GF-D8 (cell line): ENCODE measurements at places on chromosomes 11 and 22.

- DNase-seq, result no peak
These were observed 667 bp downstream of the DGCR6L start for GRCh38 chr22:20319041-20319744.

DNA sequence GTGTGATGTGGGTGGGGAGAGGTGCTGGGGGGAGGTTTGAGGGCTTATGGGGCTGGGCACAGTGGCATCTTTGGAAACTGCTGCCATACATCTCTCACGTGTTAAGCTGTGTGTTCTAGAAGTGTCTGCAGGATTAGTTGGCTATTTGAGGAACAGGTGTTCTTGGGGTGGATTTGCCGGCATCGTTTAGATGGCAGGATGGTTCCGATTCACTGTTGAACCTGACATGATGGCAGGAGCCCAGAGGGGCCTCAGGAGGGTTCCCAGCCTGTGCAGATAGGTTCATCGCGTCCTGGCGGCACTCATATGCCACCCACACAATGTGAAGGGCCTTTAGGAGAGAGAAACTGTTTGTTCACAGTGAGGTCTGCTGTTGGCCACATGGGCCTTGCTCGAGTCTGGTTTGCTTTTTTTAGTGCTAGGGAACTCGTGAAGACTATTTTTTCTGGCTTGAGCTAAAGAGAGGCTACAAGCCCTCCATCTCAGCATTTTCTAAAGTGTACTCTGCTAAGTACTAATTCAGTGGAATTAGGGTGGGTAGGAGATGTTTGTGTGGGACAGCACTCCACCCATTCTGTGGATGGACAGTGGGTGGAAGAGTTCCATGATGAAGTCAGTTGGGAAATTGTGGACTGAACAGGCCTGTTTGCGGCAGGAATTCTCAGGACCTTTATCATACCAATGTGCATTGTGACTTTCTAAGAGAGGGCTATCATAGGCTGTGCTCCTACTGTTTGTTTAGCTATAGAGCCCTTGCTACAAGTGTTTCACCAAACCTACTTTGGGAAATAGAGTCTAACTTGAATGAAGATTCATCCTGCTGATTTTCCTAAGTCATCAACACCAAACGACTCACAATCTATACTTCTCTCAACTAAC lies 55.4 kb upstream of the PLET1 start:
- no peak for DNase-seq

DNA sequence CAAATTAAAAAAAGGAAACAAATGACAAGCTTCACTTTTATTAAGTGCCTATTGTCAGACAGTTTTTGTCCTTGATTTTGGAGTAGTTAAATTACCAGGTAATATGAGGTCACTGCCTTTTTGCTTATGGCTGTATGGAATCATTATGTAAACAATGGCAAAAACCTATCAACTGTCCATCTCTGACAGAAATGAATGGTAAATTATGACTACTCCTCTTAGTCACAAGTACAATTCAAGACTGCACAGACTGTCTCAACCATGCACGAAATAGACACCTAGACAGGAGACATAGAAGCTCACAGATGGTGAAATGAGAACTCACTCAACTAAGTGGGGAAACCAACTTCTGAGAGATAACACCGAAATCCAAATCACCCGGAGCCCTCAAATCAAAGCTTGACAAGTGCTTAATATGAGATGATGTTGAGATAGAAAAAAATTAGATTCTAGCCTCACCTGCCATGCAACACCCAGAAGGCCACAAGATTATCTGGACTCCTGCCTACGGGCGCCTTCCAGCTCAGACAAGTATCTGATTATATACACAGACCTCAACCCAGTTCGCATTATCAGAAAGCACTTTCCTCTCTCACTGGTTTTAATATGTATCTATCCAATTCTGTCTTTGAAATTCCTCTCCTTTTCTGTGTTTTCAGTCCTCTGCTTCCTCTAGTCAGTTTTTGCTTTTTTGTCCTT lies 199.3 kb downstream of the CADM1 start:
- no peak for DNase-seq

- no peak for DNase-seq
These were observed 116.6 kb downstream of the NAV2 start for GRCh38 chr11:19829109-19829837.

DNA sequence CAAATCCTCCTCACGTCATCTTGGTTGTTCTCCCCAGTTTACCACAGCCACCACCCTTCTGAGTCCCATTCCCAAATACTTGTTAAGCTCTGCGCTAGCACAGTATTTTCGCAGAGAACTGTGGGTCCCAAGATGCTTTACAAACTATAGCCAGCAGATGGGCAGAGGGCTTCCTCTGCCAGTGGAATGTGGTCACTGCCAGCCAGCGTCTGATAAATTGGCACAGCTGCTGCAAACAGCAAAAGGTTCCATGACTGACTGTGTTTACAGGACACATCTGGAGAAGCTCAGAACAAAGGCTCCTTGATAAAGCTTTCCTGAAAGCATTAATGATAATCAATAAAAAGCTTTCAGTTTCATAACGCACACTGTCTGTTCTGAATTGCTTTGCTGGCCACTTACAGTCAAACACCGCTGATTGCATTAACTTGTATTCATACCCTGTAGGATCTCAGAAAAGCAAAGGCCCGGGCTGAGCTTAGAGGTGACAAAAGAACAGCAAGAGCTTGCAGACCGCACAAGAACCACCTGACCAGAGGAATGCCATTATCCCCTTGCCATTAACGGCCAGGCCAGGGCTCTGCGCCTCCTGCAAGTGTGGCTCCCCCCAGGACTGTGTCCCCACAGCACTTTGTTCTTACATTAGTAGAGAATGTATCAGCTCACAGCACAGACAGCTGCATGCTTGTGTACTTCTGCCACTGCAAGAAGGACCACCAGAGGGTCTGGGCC lies 120.6 kb downstream of the MICAL3 start:
- DNase-seq, result no peak

DNA sequence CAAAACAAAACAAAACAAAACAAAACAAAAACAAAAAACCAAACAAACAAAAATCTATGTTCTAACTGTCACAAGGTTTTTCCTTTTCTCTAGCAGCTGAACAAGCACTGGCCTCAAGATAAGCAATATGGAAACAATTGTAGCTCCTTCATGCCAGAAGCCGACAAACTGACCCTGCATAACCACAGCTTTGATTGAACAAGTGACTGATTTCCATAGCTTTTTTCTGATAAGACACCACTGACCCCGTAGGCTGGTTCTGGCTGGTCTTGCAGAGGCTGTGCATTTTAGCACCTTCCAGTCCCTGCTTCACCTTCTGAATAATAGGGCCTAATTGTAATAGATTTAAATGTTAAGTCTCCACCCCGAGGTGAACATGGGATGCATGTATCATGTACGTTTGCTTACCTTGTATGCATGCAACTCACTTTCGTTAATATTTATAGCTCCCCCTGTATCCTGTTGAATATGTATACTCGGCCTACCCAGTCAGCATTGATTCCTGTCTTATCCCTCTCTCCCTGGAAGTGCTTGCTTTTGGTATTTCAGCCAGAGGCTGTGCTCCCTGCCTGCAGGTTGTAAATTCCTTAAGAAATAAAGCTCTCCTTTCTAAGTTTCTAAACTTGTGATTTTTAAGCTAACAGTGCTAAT lies 49.6 kb downstream of the CNTF start:
- DNase-seq, result no peak

- no peak for DNase-seq
These were observed 33.7 kb upstream of the MYRF start for GRCh38 chr11:61718621-61719302.

DNA sequence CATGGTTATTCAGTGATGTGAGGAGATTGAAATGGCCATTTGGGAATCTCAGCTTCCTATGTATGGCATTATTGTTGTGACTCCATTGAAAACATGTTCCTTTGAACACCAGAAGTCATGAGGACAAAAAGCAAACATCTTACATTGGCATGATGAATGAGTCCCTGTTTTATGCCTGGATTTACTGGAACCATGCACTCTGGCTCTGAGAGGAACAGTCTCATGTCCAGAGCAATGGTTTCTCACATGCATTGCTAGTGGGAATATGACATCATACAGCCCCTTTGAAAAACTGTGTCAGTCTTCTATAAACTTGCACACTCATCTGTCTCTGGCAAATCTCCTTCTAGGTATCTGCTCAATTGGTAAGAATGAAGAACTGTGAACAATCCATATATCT lies 3.4 kb upstream of the KDM4F start:
- no peak for DNase-seq

GRCh38 chr11:2402106-2402505 lies 1.6 kb downstream of the TSSC4 start:
- DNase-seq, result no peak

GRCh38 chr11:64876229-64876750 lies 2.1 kb downstream of the EHD1 start:
- no peak for DNase-seq

DNA sequence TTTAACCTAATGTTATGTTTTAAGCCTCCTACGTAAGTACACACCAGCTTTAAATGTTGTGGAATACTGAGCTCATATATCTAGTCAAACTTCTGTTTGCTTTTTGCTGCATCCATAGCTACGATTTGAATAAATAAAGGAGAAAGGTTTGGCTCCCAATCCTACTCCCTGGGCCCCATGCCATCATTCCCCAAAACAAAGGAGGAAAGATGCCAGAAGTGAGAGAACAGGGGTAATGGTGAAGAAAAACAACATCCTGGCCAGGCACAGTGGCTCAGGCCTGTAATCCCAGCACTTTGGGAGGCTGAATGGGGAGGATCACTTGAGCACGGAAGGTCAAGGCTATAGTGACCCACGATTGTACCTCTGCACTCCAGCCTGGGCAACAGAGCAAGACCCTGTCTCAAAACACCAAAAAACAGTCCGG lies 26.5 kb downstream of the SCGB1A1 start:
- DNase-seq, result no peak

DNA sequence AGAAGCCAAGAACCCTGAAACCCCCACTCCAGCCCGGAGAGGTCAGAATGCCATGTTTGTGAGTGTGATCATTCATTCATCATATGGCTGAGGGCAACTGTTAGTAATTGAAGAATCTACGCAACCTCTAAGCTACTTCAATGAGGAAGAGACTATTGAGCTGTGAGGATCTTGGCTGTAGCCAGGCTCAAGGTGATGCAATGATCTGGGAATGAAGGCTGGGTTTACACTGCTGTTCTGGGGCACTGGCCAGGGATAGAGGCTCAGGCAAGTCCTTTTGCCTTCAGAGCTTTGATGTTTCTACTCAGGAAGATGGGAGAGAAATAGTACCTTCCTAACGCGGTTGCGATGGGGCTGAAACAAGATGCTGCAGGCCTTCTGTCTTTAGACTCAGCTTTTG lies 12.9 kb downstream of the CRYBB2 start:
- DNase-seq, result no peak

DNA sequence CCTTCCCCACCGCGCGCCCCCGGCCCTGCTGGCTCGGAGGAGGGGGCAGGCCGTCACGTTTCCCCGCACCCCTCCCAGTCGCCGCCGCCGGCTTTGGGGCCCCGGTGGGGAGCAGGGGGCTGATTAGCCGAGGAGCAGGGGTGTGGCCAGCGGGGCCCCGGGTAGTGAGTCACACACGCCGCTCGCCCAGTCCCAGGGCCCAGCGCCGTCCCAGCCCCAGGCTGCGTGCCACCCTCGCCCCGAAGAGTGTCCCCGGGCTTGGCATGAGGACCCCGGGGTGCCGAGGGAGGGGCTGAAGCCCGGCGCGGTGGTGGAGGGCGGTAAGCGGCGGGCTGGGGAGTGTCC lies 34.4 kb downstream of the PRDM11 start:
- no peak for DNase-seq

DNA sequence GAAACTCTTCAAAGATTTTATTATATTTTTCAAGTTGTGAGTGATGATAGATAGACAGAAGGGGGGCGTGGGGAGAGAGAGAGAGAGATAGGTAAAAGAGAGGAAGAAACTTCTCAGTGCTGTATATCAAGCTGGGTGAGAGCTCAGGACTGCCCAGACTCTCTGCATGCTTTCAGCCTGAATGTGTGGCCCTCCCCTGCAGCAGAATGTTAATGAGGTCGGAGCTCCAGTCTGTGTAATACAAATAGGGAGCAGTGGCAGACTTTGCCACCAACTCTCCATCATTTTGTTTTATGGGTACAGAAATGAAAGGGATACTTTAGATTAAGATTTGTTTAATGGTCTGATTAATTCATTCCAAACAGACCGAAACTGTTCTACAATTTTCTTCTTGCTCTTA lies 752.8 kb downstream of the OPCML start:
- DNase-seq, result no peak

GRCh38 chr11:122690801-122691548 lies 35.5 kb downstream of the UBASH3B start:
- peak; percentile 99 for DNase-seq

GRCh38 chr22:19738664-19739447 lies 15.5 kb downstream of the GP1BB start:
- DNase-seq, result no peak

GRCh38 chr11:70788248-70789022 lies 390.1 kb downstream of the CTTN start:
- DNase-seq, result no peak

DNA sequence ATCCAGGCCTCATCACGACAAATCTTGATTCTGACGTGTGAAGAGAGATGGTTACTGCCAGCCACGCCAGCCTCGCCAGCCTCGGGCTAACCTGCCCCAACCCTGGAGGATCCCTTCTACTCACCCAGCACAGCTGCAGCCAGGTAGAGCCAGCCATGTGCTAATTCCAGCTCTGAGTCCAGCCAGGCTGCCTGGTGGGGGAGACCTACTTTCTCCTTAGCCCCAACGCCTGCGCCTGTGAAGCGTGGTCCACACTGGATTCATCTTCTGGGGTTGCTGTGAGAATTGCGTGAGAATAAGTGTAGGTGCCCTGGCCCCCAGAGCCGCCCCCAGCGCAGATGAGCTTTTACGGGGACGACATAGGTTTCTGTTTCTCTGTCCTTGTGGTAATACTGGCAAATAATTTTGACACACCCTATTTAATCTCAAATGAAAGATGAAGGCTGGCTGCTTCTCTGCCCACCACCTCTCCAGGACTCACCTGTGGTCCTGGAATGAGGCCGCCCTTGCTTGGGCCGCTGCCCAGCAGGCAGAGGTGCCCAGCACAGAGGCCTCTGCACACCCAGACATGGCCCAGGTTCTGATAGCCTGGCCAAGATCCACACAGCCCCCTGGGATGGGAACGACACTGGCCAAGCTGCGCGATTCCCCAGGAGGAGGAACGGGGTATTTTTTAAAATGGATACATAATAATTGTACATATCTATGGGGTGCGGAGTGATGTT lies 528.4 kb downstream of the TBC1D22A start:
- DNase-seq, result no peak

- DNase-seq, result no peak
These were observed 132.3 kb downstream of the CSNK2A3 start for GRCh38 chr11:11220786-11221185.

- DNase-seq, result no peak
These were observed 72.6 kb upstream of the RAB1B start for GRCh38 chr11:66195867-66196266.

- DNase-seq, result no peak
These were observed 4.4 kb upstream of the PYGM start for GRCh38 chr11:64764040-64764611.

GRCh38 chr11:80136991-80137390 lies 696.2 kb upstream of the TENM4 start:
- no peak for DNase-seq

GRCh38 chr11:1348796-1349326 lies 39.4 kb upstream of the TOLLIP start:
- no peak for DNase-seq

GRCh38 chr22:48389916-48390315 lies 1437.8 kb downstream of the BRD1 start:
- no peak for DNase-seq

GRCh38 chr11:100855466-100856067 lies 168.5 kb downstream of the ARHGAP42 start:
- DNase-seq, result peak; percentile 4

GRCh38 chr22:24803064-24803542 lies 2.9 kb upstream of the SGSM1 start:
- DNase-seq, result no peak
